Stimulated activated CD8-positive, alpha-beta memory T cell treated with anti-CD3 and anti-CD28 coated beads, Interleukin-7, amount 100 ng/mL, for 1 hour (primary cell): ENCODE measurements at places on chromosomes 6 and 20.

DNA sequence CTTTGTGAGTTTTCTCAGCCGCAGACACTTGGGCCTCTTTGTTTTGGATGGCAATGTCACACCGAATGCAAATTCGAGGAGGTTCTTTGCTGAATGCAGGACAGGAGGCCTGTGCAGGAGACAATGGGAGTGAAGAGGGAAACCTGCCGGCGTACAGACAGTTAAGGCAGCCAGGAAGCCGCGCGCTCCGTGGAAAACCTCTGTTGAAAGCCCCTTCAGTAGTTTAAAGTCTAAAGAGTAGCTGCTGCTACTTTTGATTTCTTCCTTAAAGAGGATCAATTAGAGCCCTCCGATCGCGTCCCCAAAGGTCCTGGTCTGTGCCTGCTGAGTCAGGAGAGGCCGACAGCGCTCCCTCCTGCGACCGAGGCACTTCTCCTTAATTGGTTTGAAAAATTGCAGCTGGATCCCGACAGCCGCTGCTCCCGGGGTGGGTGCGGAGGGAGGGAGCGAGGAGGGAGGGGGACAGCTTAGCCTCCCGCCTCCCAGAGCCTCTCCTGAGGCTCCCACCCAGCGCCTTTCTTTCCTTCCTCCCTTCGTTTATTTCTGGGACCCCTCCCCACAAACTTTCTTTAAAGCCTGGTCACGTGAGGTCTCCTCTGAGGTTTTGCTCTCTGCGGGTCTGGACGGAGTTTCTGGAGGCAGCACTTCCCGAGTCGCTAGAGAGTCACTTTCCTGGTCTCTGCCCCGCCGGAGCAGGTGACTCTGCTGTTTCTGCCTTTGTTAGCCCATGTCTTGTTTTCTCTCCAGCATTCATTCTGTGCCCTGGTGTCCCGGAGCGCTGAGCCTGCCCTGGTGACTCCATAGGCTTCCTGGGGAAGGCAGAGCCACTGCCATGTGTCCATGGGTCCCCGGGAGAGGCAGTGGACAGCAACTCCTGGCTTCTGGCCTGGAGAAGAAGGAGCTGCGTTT is 22.3 kb upstream of the RPP40 start:
- DNase-seq = no peak

DNA sequence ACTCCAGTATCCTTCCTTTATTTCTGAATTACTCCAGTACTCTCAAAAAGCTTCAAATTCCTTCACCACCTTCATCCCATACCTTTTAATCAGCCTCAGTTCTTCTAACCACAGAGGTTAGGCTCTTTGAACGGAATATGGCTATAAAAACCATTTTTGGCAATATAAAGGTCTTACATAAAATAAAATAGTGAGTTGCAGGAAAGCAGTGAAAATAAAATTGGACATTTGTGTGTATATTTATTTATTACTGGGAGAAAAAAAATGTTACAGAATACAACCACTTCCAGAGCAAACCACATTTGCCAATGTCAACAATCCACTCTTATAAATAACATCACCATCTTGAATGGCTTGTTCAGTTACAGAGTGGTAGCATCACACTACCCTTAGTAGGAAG is 7.7 kb downstream of the HDDC2 start:
- no peak for DNase-seq

DNA sequence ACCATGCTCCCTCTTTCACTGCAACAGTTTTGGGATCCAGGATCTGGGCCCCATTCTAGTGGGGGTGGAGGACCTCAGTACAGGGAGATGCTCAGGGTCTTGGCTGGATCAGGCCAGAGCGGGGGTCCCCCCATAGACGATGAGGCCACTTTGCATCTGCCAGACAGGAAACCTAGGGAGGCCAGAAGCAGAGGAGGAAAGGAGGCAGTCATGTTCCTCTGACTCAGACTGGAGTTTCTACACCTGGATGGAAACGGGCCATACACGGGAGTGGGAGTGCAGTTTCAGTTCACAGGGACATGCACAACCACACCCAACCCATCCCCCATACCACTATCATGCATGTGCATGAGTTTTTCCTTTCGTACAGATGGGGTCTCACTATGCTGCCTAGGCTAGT is 3.6 kb upstream of the EMILIN3 start:
- DNase-seq = no peak

GRCh38 chr20:45970646-45971424 is 1.2 kb downstream of the ZNF335 start:
- DNase-seq = no peak

DNA sequence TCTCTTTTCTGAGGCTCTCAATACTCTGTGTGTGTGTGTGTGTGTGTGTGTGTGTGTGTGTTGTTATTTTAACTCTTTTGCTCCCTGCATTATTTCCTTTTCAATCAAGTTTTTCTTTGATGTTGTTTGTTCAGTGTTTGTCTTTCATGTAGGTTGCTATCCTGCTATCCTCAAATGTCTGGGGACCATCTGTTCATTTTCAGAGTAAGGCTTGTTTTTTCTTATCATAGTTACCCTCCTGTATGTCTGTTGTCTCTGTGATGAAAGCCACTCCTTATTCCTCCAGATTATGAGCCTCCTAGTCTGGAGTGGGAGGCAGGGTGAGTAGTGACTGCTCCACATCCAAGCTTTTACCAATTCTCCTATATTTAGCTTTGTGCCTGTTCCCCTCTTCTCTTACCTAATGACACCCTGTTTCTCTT is 9.2 kb downstream of the ENPP3 start:
- no peak for DNase-seq

- DNase-seq = no peak
These were observed 735.7 kb downstream of the KIF16B start for GRCh38 chr20:15837563-15837962.
